ENCODE measurements at places on chromosomes 3 and 15. TPM values are rescaled to one million over a fixed set of nuclear protein-coding genes. Genes with fewer than 3 reads are reported as not detected.

Gene SLC2A2
- 0.56 TPM for polyA plus RNA-seq

Gene SLC22A14
- 0.07 TPM for polyA plus RNA-seq

Gene BFSP2
- polyA plus RNA-seq, result 0.12 TPM

Gene C3orf80
- 0.73 TPM for polyA plus RNA-seq

Gene CCDC71
- polyA plus RNA-seq, result 18.7 TPM

Gene LRRC31
- polyA plus RNA-seq, result not detected

Gene LARP6
- polyA plus RNA-seq, result 6.6 TPM

Gene MASP1
- polyA plus RNA-seq, result 2.2 TPM

Gene WDR49
- polyA plus RNA-seq, result 0.16 TPM

Gene AMOTL2
- polyA plus RNA-seq, result 174 TPM

Gene GOLGA6B
- polyA plus RNA-seq, result not detected

Gene P2RY1
- polyA plus RNA-seq, result 1.0 TPM

Gene TRIM71
- under 0.01 TPM for polyA plus RNA-seq

Gene PLA2G4D
- 0.34 TPM for polyA plus RNA-seq

Gene TNFAIP8L3
- 3.5 TPM for polyA plus RNA-seq

Gene CCDC39
- 0.11 TPM for polyA plus RNA-seq

Gene VIPR1
- 1.6 TPM for polyA plus RNA-seq

Gene PROK2
- polyA plus RNA-seq, result 0.23 TPM

Gene TASOR
- polyA plus RNA-seq, result 15.9 TPM

Gene IGSF10
- 0.90 TPM for polyA plus RNA-seq

Gene GOLGA6L9
- polyA plus RNA-seq, result 0.71 TPM

Gene GPR171
- polyA plus RNA-seq, result 1.0 TPM

Gene ANKUB1
- 0.03 TPM for polyA plus RNA-seq

Gene KLHL25
- 3.4 TPM for polyA plus RNA-seq

Gene PPM1L
- 3.8 TPM for polyA plus RNA-seq

Gene ATP13A5
- 0.05 TPM for polyA plus RNA-seq

Gene MYO5C
- polyA plus RNA-seq, result 14.5 TPM

Gene ATP10A
- 2.8 TPM for polyA plus RNA-seq

Gene CCDC54
- not detected for polyA plus RNA-seq

Gene C3orf38
- polyA plus RNA-seq, result 6.6 TPM

Gene PLOD2
- polyA plus RNA-seq, result 13.9 TPM

Gene CCR2
- 0.32 TPM for polyA plus RNA-seq

Gene KCNMB2
- polyA plus RNA-seq, result 1.0 TPM

Gene CD200
- 25.7 TPM for polyA plus RNA-seq

Gene CFAP91
- polyA plus RNA-seq, result 0.85 TPM

Gene IQCF5
- polyA plus RNA-seq, result not detected

Gene ETV5
- 3.4 TPM for polyA plus RNA-seq

Gene GABRG3
- polyA plus RNA-seq, result not detected

Gene SOX14
- polyA plus RNA-seq, result not detected

Gene CD86
- 0.53 TPM for polyA plus RNA-seq

Gene CD96
- 0.69 TPM for polyA plus RNA-seq

Gene TXNRD3
- polyA plus RNA-seq, result 5.2 TPM

Gene SLC26A6
- polyA plus RNA-seq, result 8.9 TPM

Gene PLSCR5
- not detected for polyA plus RNA-seq

Gene MOBP
- polyA plus RNA-seq, result not detected

Gene CAMP
- polyA plus RNA-seq, result 2.5 TPM

Gene DZIP1L
- polyA plus RNA-seq, result 3.4 TPM

Gene ST8SIA2
- polyA plus RNA-seq, result 0.06 TPM

Gene CYP1A2
- polyA plus RNA-seq, result not detected

Gene BUB1B
- not detected for polyA plus RNA-seq

Gene SV2B
- polyA plus RNA-seq, result 2.1 TPM

Gene GHRL
- polyA plus RNA-seq, result 6.2 TPM

Gene RGMA
- 16.3 TPM for polyA plus RNA-seq
